ENCODE measurements at places on chromosomes 4 and X.

DNA sequence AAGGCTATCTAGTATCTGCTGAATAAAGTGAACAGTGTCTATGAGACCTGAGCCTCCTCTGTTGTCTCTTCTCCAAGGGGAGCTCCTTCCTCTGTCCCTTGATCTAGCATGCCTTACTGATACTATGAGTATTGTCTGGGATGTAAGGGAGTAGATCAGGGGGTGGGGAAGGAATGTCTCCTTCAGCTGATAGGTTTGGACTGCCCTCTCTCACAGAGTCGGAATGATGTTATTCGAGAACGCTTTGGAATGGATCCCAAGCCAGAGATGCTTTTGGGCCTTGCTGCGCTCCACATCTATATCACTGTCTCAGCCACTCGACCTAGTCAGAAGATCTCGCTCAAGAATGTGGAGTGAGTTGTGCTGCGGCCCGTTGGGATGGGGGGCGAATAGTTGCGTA is 68.3 kb upstream of the PRPS1 start:
- DNase-seq = no peak

DNA sequence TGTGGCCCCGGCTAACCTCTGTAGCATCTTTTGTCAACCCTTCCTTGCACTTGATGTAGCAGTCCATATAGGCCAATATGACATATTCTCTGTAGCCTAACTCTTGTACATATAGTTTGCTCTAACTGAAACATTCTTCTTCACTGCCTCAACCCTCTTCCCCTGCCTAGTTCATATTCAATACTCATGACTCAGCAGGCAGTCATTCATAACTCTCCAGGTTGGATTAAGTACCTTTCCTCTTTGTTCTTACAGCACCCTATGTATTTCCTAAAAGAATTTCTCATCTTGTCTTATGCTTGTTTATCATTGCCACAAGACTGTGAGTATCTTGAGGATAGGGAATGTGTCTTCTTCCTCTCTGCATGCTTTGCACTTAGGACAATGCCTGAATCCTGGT is 76.9 kb downstream of the TMLHE start:
- DNase-seq = no peak

GRCh38 chr4:22987870-22988269 is 295.1 kb downstream of the GBA3 start:
- no peak for DNase-seq

- DNase-seq = no peak
Observed at GRCh38 chr4:41510179-41510578, 27.8 kb upstream of the LIMCH1 start.

DNA sequence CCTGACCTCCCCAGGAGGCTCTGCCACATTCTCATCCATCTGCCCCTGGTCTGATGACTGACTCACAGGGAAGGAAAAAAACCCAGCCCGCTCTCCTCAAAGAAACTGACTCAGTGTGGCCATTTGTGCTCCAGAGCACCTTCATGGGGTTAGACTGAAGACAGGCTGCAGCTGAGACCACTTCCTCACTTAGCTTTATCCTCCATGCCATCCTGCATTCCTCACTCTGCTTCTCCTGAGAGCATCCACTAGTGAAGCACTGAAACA is 35.9 kb upstream of the HPSE start:
- no peak for DNase-seq

DNA sequence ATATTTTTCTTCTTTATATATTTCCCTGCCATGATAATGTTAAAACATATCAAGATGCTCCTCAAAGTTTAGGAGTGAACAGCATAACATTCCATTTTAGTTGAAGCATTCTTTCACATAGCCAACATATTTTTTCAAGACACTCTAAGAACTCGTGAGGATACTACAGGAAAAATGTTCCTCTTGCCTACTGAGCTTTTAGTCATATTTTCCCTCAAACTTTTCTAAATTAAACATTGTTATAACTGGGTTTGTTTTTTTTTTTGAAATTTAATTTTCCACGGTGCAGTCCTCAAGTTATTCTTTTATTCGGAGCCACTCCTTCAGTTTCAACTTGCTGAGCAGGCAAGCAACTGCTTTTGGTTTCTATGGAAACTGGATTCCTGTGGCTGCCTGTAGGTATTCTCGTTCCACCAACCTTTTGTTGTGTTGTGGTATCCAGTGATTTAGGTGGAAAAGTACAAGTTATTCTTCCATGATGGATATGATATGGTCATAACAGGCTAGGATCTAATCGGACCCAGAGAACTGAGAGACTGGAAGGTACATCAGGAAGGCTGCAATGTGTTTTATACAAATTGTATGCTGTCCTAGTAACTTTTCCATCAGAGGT is 248.0 kb downstream of the TRIML1 start:
- DNase-seq = no peak

DNA sequence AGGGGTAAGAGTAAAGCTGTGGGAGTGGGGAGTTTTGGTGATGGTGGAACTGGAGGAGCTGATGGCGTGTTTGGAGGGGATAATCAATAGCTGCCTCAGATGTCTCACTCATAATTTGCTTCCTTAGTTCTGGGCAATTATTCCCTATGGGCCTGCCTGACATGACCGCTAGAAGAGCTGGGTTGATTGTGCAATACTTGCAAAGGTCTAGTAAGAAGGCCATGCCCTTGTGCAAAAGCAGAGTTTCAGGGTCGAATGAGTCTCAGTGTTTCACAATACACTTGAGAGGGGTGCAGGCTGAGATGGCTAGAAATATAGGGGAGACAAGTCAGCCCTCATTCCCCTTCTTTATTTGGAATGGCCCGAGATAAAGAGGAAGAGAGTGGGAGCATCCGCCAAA is 858.4 kb upstream of the POU3F4 start:
- DNase-seq = no peak

- DNase-seq = no peak
Observed at GRCh38 chrX:141814213-141814857, 23.8 kb upstream of the MAGEC3 start.

DNA sequence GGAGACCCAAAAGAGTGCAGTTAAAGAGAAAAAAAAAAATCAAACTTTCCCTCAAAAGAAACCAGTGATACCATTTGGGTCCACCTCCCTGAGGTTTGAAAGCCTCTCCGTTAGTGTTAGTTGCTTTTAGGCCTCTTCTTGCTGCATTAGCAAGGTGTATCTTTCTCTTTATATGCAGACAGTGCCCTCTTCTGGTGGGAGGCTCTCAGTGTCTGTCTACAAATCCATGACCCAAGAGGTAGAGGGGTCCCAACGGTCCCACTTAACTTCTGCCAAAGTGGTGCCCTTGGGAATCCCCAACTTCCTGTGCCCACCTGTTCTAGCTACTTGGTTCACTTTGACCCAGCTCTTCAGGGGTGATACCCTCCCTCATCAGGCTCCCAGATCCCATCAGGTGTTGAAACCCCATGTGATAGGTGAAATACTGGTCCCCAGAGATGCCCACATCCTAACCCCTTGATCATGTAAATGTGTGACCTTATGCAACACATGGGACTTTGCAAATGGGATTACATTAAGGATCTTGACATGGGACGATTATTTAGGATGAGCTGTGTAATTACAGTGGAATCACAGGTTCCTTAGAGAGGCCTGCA is 63.7 kb upstream of the CD99 start:
- DNase-seq = no peak

DNA sequence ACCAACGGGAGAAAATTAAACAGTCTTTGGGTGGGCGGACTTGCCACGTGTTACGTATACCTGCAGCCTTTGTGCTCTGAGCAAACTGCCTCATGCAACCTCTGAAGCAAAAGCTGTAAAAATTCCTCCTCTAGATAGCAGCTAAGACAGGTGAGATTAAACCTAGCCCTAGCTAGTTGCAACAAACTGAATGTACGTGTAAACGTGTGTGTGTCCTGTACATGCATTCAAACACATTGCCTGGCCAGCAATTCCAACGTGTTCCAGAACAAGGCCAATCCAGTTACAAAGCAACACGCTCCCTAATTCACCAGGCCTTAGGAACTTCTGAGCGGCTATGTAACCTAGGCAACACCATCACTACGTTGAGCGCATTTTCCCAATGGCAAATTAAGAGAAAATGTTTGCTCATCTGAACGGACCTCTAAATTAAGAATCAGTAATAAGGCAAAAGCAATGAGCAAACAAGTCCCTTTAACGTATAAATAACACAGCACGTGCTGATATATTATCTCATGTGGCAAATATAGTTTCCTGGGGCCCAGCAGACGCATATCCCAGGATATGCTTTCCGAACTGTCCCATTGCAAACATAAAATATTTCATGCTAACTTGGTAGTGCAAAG is 792 bp downstream of the PPID start:
- DNase-seq = no peak

GRCh38 chr4:79308137-79308536 is 17.7 kb downstream of the NAA11 start:
- no peak for DNase-seq

GRCh38 chr4:121669163-121669550 is 27.6 kb downstream of the ANXA5 start:
- no peak for DNase-seq

- DNase-seq = no peak
Observed at GRCh38 chr4:70712150-70712549, 9.6 kb upstream of the RUFY3 start.

GRCh38 chr4:66647926-66648325 is 897.4 kb downstream of the CENPC start:
- DNase-seq = no peak

DNA sequence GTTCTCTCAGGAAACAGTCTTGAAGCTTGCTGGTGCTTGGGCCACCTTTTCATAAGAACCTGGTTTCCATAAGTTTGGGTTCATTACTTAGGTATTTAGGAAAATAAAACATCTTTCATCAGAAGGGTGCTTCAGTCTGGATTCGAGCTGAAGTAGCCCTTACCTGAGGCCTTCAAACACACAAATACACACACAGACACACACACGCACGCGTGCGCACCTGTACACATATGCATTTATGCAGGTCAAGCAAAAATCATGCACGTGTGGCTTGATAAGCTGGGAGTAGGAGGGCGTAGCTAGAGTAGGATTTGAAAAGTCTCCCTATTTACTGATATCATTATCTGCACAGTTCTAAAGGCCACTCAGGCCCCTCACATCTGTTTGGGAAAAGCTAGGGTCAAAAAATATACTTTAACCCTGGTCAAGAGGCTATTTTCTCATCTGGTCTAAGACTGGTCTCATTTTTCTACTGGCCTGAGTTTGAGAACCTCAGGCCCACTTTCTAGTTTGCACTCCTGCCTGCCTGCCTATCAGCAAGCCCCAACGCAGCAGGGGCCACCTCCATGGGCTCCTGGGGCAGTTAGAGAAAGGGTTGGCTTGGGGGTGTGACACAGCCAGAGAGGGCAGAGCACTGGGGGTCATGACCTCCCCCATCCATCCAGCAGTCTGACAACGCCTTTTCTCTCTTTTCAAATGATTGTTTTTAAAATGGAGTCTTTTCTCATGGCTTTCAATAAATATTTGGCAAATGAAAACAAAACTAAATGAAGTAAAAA is 64.3 kb downstream of the RASL11B start:
- DNase-seq = no peak

GRCh38 chr4:76850010-76850441 is 47.9 kb downstream of the SOWAHB start:
- DNase-seq = no peak

GRCh38 chr4:150232029-150232428 is 153.8 kb downstream of the DCLK2 start:
- no peak for DNase-seq

DNA sequence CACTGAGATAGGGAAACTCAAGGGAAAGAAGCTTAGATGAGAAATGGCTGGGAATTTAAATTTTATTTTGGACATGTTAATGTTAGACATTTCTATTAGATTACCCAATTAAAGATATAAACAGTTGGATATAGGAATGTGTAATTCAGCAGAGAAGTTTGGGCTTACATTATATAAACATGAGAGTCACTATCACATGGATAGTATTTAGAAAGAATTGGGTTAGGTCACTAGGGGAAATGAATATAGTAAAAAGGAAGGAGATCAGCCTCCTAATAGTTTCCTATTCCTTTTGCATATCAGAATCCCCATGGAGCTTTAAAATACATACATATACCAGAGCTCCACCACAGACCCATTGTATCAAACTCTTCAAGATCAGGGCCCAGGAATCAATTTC is 19.6 kb upstream of the CXCL5 start:
- DNase-seq = no peak

DNA sequence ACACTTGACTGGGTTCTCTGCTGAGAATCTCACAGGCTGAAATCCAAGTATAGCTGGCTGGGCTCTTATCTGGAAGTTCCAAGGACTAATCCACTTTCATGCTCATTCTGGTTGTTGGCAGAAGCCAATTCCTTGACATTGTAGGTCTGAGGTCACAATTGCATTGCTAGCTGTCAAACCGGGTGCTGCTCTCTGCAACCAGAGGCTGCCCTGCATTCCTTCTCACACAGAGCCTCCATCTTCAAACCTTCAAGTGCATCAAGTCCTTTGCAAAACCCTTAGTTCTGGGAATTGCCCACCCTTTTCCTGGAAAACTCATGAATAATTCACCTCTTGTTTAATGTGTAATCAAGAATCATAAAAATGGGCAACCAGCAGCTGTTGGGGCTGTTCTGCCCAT is 404.2 kb downstream of the KCNIP4 start:
- DNase-seq = no peak

DNA sequence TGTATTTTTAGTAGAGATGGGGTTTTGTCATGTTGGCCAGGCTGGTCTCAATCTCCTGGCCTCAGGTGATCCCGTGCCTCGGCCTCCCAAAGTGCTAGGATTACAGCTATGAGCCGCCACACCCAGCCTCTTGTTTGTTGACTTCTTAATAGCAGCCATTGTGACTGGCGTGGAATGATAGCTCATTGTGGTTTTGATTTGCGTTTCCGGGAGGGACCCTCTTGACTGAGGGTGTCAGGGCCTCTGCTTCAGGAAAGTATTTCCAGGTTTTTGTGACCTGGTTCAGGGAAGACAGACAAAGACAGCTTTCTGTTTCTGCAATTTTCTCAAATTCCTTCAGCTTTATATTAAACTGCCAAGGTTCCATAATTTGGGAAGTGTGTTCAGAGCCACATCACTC is 15.1 kb downstream of the CSF2RA start:
- no peak for DNase-seq

DNA sequence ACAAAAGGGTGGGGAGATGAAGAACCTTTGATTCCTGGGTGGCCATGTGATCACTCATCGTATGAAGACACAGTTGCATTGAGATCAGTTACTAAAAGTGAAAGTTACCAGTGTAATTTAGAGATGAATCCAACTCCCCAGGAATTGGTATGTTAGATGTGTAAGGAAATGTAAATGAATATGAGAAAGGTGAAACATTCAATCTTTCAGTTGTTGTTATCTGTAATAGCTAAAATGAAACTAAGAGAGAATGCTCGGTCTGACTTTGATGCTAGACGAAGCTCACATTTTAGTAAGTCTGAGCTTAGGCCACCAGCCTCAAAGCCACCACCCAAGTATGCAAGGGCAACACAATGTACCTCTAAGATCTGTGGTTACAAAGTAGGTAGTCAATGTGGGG is 194.3 kb upstream of the POF1B start:
- no peak for DNase-seq

All from NCI-H1105 (cell line).